ENCODE measurements at places on chromosomes 1 and 21.
A peak's percentile ranks its signal among the peaks of the same experiment; 100 is the strongest.

- DNase-seq: peak; percentile 39
- no peaks in the 10 kb centered on the region for H3K27me3 ChIP-seq
- no peaks in the 10 kb centered on the region for H3K4me1 ChIP-seq
- H3K36me3 ChIP-seq: no peaks in the 10 kb centered on the region
These were observed 57.8 kb downstream of the SLC35D1 start for GRCh38 chr1:66996018-66996682.

DNA sequence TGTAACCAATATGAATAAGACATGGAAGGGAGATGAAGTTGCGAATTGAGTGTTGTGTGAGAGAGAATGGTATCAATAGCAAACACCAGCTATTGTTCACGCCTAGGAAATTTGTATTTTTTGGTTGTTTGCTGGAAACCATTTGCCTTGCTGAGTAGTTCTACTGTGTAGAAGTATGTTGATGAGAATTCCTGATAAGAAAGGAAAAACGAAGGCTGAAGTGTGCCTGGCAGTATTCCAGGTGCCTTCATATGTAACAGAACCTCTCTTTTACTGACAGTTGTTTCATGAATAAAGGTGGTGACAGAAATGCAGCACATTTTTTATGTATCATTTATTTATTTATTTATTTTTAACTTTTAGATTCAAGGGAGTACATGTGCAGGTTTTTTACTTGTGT is 79.5 kb downstream of the SDCCAG8 start:
- H3K4me3 ChIP-seq: no peak overlapping the region
- H3K4me1 ChIP-seq: no peaks in the 10 kb centered on the region
- H3K36me3 ChIP-seq: no peaks in the 10 kb centered on the region
- no peaks in the 10 kb centered on the region for H3K27me3 ChIP-seq
- H3K27ac ChIP-seq: no peak overlapping the region

DNA sequence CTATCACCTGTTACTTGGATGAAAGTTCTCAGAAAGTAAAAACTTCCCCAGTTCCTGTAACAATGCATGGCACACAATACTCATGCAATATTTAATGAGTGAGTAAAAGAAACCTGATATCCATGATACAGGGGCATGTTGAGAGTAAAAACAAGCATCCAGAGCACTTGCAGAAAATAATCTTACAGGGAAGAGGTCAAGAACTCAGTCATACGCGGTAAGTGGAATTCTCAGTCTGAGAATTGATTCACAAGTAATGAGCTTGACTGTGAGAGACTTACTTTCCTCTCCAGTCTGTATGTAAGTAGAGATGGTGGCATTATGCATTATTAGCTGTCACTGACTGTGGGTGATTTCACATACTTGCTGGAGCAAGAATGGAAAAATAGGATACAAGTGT is 976.9 kb downstream of the BRINP3 start:
- no peak overlapping the region for H3K27ac ChIP-seq
- no peaks in the 10 kb centered on the region for H3K27me3 ChIP-seq
- no peaks in the 10 kb centered on the region for H3K4me1 ChIP-seq
- DNase-seq: no peak
- no peak overlapping the region for H3K4me3 ChIP-seq

- DNase-seq: no peak
- H3K36me3 ChIP-seq: peaks cover 7% of the 10 kb centered on the region
- peaks cover 13% of the 10 kb centered on the region for H3K4me1 ChIP-seq
- no peak overlapping the region for H3K4me3 ChIP-seq
- no peak overlapping the region for H3K27ac ChIP-seq
- H3K27me3 ChIP-seq: no peaks in the 10 kb centered on the region
These were observed 2.4 kb downstream of the NOC2L start for GRCh38 chr1:956636-957035.
